Upper lobe of left lung (tissue), 6 donors: ENCODE measurements at places on chromosomes 7 and 10. TPM values are rescaled to one million over a fixed set of nuclear protein-coding genes. Genes with fewer than 3 reads are reported as not detected.

Gene LYZL2
- not detected for total RNA-seq

DNA sequence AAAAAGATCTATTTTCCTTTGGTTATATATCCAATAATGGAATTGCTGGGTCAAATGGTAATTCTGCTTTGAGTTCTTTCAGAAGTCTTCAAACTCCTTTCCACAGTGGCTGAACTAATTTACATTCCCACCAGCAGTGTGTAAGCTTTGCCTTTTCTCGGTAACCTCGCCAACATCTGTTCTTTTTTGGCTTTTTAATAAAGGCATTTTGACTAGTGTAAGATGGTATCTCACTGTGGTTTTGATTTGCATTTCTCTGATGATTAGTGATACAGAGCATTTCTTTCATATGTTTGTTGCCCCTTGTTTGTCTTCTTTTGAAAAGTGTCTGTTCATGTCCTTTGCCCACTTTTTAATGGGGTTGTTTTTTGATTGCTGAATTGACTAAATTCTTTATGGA, 285.0 kb downstream of the MALRD1 start:
- H3K36me3 ChIP-seq: no peaks in the 10 kb centered on the region
- DNase-seq: no peak
- no peaks in the 10 kb centered on the region for H3K27me3 ChIP-seq
- no peak overlapping the region for H3K4me3 ChIP-seq
- no peak overlapping the region for H3K27ac ChIP-seq

DNA sequence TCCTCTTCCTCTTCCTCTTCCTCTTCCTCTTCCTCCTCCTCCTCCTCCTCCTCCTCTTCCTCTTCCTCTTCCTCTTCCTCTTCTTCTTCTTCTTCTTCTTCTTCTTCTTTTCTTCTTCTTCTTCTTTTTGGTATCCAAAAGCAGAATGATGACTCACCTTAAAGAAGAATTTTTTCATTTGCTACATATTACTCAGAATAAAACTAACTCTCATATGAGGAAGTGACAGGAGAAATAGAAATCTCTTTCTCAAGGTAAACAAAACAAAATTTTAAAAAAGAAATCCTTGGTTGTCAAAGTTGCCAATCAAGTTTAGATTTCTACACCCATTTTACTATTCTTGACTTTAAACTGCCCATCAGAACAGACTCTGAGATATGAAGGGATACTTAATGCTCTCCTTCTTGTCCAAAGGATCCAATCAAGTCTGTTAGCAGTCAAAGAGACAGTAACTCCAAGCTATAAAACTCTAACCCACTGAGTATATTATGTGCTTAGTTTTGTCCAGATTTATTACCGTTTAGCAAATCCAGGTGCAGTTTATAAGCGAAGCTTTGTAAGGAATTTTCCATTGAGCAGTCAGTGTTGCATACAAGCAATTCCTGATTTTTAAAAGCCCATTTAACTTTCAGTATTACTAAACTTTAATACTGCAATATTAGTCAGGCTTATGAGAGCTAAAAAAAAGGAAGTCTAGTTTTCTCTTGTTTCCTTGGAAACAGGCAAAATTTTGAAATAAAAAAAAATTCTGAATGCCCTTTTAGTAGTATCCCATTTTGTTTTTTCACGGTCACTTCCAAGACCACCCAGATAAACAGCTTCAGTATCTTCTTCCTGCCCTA, 43.1 kb upstream of the SNX13 start:
- H3K4me3 ChIP-seq: no peak overlapping the region
- H3K4me1 ChIP-seq: peaks cover 11% of the 10 kb centered on the region
- DNase-seq: no peak
- no peak overlapping the region for H3K27ac ChIP-seq
- no peaks in the 10 kb centered on the region for H3K27me3 ChIP-seq
- no peaks in the 10 kb centered on the region for H3K36me3 ChIP-seq

DNA sequence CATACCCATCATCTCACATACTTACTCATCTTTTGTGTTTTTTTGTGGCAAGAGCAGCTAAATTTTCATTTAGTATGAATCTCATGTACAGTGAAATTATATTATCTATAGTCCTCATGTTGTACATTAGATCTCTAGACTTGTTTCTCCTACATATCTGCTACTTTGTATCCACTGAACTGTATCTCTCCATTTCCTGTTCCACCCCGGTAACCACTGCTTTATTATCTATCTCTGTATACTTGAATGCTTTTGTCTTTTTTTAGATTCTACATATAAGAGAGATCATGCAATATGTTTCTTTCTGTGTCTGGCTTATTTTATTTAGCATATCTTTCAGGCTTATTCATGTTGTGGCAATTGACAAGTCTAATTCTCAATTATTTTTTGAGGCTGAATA, 125.1 kb downstream of the ANKRD7 start:
- no peaks in the 10 kb centered on the region for H3K4me1 ChIP-seq
- H3K27me3 ChIP-seq: no peaks in the 10 kb centered on the region
- H3K36me3 ChIP-seq: no peaks in the 10 kb centered on the region
- no peak for DNase-seq
- no peak overlapping the region for H3K4me3 ChIP-seq
